ENCODE measurements at places on chromosomes 5 and 9. TPM values are rescaled to one million over a fixed set of nuclear protein-coding genes. Genes with fewer than 3 reads are reported as not detected.

Gene ZBED3
- total RNA-seq, result 15.3 TPM

Gene EIF4EBP3
- 8.6 TPM for total RNA-seq

Gene TCERG1
- total RNA-seq, result 48.5 TPM

Gene MEF2C
- total RNA-seq, result 91.4 TPM

Gene ECSCR
- 11.1 TPM for total RNA-seq

Gene CCDC192
- total RNA-seq, result 1.4 TPM

Gene FAM81B
- total RNA-seq, result 2.5 TPM

Gene TUSC1
- 35.0 TPM for total RNA-seq

GRCh38 chr9:36100532-36100931, 36.0 kb upstream of the GLIPR2 start:
- DNase-seq, result no peak

- DNase-seq, result no peak
Measured at GRCh38 chr9:81633952-81634854, 55.1 kb downstream of the TLE1 start.

DNA sequence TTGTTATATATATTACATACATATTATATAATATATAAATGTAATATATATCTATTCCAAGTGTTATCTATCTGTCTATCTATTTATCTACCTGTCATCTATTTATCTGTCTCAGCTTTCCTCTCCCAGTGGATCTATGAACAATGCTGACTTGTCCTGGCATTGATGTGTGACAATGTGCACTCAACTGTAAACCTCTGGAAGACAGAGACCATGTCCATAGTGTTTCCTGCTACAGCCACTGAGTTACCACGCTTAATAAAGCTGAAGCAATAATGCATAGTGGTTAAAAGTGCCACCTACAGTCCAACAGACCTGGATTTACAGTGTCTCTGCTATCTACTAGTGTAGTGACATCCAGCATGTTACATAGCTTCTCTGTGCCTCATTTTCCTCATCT, 57.2 kb upstream of the TMED7 start:
- DNase-seq, result no peak

- DNase-seq, result no peak
Measured at GRCh38 chr9:87831159-87831558, 51.5 kb upstream of the SPATA31E1 start.

GRCh38 chr5:130870691-130871090, 294.4 kb downstream of the HINT1 start:
- no peak for DNase-seq

DNA sequence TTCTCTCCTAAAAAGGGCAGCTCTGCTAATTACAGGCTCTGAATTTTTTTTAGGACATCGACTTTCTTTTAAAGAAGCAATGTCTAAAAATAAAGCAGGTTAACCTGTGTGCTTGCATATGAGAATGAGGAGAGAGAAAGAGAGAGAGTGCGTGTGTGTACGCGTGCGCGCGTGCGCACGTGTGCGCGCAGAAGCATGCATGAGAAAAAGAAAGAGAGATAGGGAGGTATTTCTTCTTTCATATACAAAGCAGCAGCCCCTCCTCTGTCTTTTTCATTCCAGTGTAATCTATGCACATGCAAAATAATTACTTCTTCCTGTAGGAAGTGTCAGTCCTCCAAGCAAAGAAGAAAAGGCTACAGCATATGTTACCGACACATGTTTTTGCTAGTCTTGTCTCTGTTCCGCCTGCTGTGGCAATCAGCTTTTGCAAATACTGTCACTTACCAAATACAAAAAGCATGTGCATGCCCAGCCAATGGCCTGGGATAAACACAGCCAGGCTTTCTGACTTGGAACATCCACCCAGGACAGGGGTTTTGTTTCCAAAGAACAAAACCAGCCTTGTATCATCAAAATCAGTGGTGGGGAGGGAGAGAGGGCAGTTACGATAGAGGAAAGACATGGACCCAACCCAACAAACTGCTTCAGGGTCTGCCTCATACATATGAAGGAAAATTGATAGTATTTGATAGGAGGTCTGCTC, 252.3 kb upstream of the SLC24A2 start:
- DNase-seq, result no peak

DNA sequence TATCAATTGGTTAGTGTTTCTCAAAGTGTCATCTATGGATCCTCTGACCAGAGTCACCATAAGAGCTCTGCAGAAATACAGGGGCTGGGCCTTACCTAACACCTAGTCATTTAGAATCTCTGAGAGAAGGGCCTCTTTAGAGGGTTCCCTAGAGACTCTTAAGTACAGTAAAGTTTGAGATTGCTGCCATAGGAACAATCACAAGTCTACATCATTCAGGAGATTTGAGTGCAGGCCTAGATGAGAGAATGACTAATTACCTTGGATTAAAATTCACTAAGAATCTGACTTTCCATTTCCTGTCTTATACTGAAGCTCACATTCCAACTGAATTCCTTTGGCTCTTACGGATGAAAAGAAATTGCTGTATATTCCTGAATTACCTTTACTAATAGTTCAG, 182.1 kb upstream of the PTGER4 start:
- no peak for DNase-seq

- DNase-seq, result no peak
Measured at GRCh38 chr5:74109344-74109743, 483.3 kb downstream of the ARHGEF28 start.

DNA sequence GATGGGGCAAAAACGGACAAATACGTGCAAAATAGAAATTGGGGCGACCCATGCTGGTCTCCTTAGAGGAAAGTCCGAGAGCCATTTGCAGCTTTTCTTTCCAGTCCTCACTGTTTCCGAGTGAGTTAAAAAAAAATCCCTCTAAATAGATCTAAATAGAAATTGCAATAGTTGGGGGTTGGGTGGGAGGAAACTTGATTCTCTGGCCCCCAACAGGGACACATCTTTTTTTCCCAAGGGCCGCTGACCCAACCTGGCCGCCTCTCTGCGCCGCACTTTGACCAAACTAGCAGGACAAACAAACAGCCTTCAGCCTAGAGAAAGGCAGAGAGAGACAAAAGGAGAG, 2.8 kb upstream of the NKX2-5 start:
- DNase-seq, result no peak

DNA sequence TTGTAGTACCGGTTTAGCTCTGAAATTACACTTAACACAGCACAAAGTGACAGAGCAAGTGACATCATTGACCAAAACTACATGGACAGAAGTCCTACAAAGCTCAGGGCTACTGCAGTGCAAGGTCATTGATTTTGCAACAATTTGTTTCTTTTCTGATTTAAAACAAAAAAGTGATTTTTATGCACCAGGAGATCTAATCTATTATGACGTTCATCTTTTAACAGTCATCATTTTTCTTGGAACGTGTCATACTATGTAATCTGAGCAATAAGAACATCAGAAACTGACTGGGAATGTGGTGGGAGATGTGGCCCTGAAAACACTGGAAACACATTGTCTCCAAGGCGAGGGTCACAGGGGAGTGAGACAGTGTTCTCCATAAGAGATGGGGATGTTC, 17.4 kb upstream of the ZFAND5 start:
- no peak for DNase-seq

Measured in ovary (tissue), 10 donors.